Epithelial cell of proximal tubule (primary cell): ENCODE measurements at places on chromosomes 6 and 20. TPM values are rescaled to one million over a fixed set of nuclear protein-coding genes. Genes with fewer than 3 reads are reported as not detected.

FILIP1 gene
- under 0.01 and 0.07 TPM in 2 replicates for total RNA-seq

ACTL10 gene
- 2.2 TPM in 2 replicates for total RNA-seq

SCRT2 gene
- not detected in 2 replicates for total RNA-seq

KCNK17 gene
- total RNA-seq, result not detected in 2 replicates

TRIM31 gene
- total RNA-seq, result not detected in 2 replicates

JAG1 gene
- total RNA-seq, result 26.3 and 42.8 TPM in 2 replicates

FAM83B gene
- total RNA-seq, result 18.1 and 19.8 TPM in 2 replicates

RPS21 gene
- 2,187 and 2,322 TPM in 2 replicates for total RNA-seq

PTCRA gene
- total RNA-seq, result not detected in 2 replicates

SNAP91 gene
- not detected in 2 replicates for total RNA-seq

C20orf141 gene
- total RNA-seq, result 1.1 TPM in 1 of 2 replicates, not detected in the other

ANKEF1 gene
- 3.6 and 4.0 TPM in 2 replicates for total RNA-seq

ZNF165 gene
- 4.3 and 4.4 TPM in 2 replicates for total RNA-seq

DSN1 gene
- total RNA-seq, result 19.8 and 29.6 TPM in 2 replicates

TINAG gene
- total RNA-seq, result 14.1 and 17.9 TPM in 2 replicates

RING1 gene
- total RNA-seq, result 11.3 and 17.2 TPM in 2 replicates

PRDM1 gene
- total RNA-seq, result 0.14 and 1.0 TPM in 2 replicates

TCP11 gene
- 0.29 TPM in 1 of 2 replicates, not detected in the other for total RNA-seq

TRDN gene
- total RNA-seq, result not detected in 2 replicates

EYS gene
- total RNA-seq, result 0.06 and 0.07 TPM in 2 replicates

PNPLA1 gene
- not detected in 2 replicates for total RNA-seq

BMP5 gene
- 0.07 TPM in 1 of 2 replicates, not detected in the other for total RNA-seq

PFDN6 gene
- total RNA-seq, result 55.8 and 69.3 TPM in 2 replicates

PLCB1 gene
- total RNA-seq, result 0.07 and 2.2 TPM in 2 replicates

GPR63 gene
- total RNA-seq, result 0.98 and 2.2 TPM in 2 replicates

ACTR5 gene
- total RNA-seq, result 9.8 and 10.0 TPM in 2 replicates

VNN1 gene
- under 0.01 and 0.14 TPM in 2 replicates for total RNA-seq

MGME1 gene
- 15.2 and 23.7 TPM in 2 replicates for total RNA-seq

RSPH4A gene
- total RNA-seq, result not detected in 2 replicates

RGS17 gene
- 3.9 and 8.0 TPM in 2 replicates for total RNA-seq

BANF2 gene
- not detected in 2 replicates for total RNA-seq

GSTA4 gene
- total RNA-seq, result 10.5 and 12.1 TPM in 2 replicates

HSPA1L gene
- 0.29 and 0.35 TPM in 2 replicates for total RNA-seq

RAD21L1 gene
- 0.06 and 1.2 TPM in 2 replicates for total RNA-seq

TCF21 gene
- 0.23 and 1.0 TPM in 2 replicates for total RNA-seq

SNRNP48 gene
- total RNA-seq, result 8.6 and 9.1 TPM in 2 replicates

BPI gene
- not detected in 2 replicates for total RNA-seq

DEF6 gene
- 4.2 and 6.0 TPM in 2 replicates for total RNA-seq

PRDM13 gene
- not detected in 2 replicates for total RNA-seq

SLC25A27 gene
- 1.7 and 5.1 TPM in 2 replicates for total RNA-seq

ANKRD60 gene
- total RNA-seq, result not detected in 2 replicates

AVP gene
- not detected in 2 replicates for total RNA-seq

KCNQ5 gene
- total RNA-seq, result 1.4 and 1.7 TPM in 2 replicates

ARG1 gene
- not detected in 2 replicates for total RNA-seq

VIP gene
- total RNA-seq, result not detected in 2 replicates

MATN4 gene
- not detected in 2 replicates for total RNA-seq

MDN1 gene
- total RNA-seq, result 11.3 and 13.2 TPM in 2 replicates

SF3B5 gene
- total RNA-seq, result 200 and 280 TPM in 2 replicates

ARFGEF3 gene
- 7.8 and 9.5 TPM in 2 replicates for total RNA-seq

ZNF311 gene
- 0.52 and 0.65 TPM in 2 replicates for total RNA-seq
